Esophagus squamous epithelium (tissue), 5 donors: ENCODE measurements at places on chromosomes 12 and 14.

DNA sequence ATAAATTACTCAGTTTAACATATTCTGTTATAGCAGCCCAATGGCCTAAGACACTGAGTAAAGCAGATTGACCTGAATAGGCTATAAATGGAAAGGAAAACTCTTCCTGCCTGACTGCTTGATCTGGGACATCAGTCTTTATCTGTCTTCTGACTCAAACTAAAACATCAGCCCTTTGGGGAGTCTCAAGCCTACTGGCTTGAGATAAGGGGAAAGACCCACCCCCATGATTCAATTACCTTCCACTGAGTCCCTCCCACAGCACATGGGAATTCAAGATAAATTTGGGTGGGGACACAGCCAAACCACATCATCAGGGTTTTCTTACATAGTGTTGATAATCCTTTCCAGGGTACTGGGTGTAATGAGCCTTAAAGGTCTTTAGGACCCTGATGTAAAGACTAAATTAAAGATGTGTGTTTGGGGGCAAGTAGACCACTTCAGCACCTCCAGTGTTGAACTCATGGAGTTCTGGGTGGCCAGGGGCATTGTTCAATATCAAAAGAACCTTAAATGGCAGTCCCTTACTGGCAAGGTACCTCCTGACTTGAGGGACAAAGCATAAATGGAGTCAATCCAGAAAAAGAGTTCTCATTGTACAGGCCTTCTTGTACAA, 67.8 kb downstream of the TSHR start:
- DNase-seq = no peak

- no peak for DNase-seq
Measured at GRCh38 chr12:79508622-79509021, 182.1 kb downstream of the PAWR start.

GRCh38 chr12:130689408-130690405, 26.4 kb downstream of the RIMBP2 start:
- DNase-seq = no peak

GRCh38 chr12:23055004-23055403, 430.0 kb downstream of the ETNK1 start:
- DNase-seq = no peak

GRCh38 chr12:120172053-120172452, 22.5 kb downstream of the GCN1 start:
- no peak for DNase-seq

DNA sequence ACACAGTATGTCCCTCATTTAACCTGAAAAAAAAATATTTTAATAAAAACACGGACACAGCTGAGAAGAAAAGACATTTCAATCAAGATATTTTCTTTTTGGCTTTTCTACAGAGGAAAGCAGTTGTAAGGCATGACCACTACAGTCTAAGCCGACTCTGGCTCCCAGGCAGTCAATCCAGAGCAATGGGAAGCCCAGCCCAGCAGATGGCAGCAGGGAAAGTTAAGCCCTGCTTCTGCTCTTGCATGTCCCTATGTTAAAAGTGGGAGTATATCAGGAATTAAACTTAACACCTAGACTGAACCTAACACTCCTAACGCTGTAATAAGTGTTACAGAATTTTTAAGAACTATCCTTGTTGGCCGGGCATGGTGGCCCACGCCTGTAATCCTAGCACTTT, 19.5 kb upstream of the HAL start:
- DNase-seq = no peak

GRCh38 chr12:5868625-5869295, 76.3 kb downstream of the ANO2 start:
- DNase-seq = no peak

DNA sequence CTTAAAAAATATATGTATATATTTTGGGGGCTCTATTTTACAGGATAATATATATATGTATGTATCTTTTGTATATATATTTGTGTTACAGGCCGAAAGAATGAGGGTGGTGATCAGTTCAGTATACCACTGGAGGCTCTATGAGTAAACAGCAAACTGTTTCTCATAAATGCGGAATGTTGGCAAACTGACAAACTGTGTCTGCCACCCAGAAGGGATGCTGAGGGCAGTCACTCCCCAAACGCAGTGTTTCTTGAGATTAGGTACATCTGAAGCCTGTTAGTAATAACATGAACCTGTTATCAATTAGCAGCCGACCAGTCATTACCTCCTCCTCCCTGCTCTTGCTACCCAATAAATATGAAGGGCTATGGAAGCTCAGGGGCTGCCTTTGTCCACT, 20.8 kb downstream of the TNFAIP2 start:
- DNase-seq = no peak

DNA sequence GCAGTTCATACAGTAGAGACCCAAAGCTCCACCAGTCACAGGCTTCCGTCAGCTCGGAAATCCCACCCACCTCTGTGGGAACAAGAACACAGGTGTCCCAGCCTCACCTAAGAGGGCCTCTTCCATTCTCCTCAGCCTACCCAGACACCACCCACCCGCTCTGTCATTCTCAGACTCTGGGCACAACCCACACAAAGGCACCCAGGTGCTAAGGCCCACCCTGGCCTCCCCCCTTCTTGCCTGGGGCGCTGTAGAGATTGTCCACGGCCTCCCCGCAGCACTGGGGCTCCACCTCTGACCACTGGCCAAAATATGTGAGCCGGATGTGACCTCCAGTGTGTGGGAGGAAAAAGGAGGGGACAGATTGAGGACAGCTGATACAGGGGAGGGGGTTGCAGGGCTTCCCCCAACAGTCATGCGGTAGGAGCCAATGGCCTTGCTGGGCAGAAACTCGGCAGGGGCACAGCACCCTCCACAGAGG, 14.2 kb downstream of the RPS6KL1 start:
- no peak for DNase-seq

- no peak for DNase-seq
Measured at GRCh38 chr12:111377440-111377839, 8.5 kb upstream of the PHETA1 start.

DNA sequence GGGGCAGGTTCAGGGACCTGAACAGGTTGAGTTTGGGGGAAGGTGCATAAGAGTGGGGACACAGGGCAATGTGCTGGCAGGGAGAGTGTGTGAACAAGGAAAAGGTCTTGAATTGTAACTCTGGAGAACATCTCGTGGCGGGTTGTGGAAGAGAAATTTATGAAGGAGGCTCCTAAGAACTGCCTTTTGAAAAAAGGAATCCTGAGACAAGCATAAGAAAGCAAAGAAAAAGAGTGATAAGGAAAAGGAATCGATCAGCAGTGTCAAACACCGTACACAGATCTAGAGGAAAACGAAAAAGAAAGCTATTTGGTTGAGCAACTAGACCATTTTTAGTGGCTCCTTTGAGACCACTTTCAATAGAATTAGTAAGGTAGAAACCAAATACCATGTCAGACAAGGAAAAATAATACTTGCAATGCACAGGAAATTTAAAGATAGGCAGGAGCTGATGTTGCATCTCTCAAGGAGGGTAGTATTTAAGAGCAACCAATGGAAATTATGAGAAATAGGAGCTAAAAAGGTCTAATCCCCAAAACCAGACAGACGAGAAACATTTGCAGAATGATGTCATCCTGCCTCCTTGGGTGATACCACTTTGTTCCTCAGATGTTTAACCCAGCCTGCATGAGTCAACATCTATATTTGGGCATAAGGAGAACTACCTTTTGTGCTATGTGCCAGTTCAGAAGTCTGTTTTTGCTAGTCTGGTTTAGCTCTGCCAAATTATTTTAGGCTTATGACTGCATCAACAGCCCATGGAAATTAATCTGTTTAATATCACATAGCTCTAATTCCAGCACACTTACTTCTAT, 64.5 kb upstream of the STK38L start:
- DNase-seq = no peak
